Activated T-helper 1 cell treated with anti-CD3 and anti-CD28 coated beads, Interleukin-2, amount 50 U/mL, for 16 hours (primary cell): ENCODE measurements at places on chromosomes 6 and 20.

DNA sequence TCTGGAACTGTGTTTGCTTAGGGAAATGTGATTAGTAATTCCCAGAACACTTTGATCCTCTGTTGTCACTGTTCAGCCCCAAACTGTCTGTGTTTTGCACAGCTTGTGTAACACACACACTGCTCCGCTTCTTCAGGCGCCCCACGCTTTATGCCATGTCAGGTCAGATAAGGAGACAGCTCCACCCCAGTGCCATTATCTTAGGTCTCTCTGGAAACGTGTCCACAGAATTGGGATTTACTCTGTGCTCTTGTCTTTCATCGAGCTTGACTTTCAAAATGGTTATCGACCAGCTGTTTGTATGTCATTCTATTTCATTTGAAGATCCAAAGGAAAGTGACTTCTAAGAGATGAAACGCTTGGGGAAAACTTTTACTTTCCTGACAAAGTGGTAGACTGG, 106.4 kb upstream of the SSTR4 start:
- DNase-seq: no peak

- DNase-seq: no peak
Observed at GRCh38 chr6:91164105-91164504, 577.2 kb upstream of the MAP3K7 start.

- DNase-seq: no peak
Observed at GRCh38 chr20:31515775-31516107, 1.5 kb downstream of the HM13 start.

GRCh38 chr6:118325220-118325860, 222.8 kb upstream of the PLN start:
- DNase-seq: no peak

- no peak for DNase-seq
Observed at GRCh38 chr6:150967381-150967780, 101.9 kb downstream of the MTHFD1L start.

DNA sequence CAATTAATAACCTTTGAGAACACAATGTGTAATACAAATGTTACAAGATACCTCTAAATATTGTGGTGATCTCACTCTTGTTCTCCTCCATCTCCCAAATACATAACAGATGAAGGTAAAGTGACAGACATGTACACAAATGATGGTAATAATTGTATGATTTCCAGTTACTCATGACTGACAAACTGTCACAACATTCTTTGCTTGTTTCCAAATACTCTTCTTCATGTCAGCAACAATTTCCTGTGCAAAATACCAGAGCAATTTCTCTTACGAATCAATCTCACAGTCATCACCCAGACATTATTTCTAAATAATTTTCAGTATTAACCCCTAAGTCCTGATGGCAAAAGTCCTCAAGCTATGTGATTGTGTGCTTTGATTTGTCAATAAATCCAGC, 92.9 kb downstream of the RPS12 start:
- no peak for DNase-seq

DNA sequence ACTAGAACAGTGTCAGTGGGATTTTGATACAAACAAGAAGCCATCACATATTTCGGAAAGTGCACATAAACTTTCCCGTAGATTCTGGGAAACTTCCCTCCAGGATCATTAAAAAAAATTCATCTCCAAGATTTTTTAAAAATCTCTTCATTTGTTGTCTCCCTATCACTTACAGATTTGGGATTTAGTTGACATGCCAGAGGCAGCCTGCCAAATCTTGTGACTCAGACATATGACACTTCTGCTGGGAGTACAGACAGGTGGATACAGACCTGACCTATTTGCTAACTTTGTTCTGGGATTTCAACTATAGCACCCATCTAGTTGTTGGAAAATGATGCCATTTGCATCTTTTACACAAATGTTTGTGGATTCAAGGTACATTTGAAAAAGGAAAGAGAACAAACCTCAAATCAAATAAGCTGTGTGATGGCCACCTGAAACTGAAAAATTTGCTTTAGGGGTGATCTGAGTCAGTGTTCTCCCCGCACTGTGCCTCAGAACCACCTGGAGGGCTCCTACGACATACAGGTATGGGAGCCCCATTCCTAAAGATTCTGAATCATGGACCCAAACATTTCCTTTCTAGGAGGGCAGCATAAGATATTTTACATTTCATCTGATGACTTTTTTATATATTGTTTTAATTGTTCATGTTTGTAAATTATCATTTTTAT, 21.9 kb upstream of the CD2AP start:
- DNase-seq: no peak

- DNase-seq: no peak
Observed at GRCh38 chr20:53786445-53787267, 193.0 kb upstream of the ZNF217 start.

GRCh38 chr20:4559906-4560305, 161.8 kb upstream of the PRND start:
- no peak for DNase-seq

- no peak for DNase-seq
Observed at GRCh38 chr6:158519300-158519699, 40.6 kb upstream of the TMEM181 start.
